CD8-positive, alpha-beta memory T cell (primary cell): ENCODE measurements at places on chromosomes 5 and 9.

- DNase-seq = no peak
Observed at GRCh38 chr5:35012796-35013195, 35.0 kb downstream of the AGXT2 start.

GRCh38 chr9:107577140-107577776, 87.7 kb upstream of the KLF4 start:
- DNase-seq = no peak

DNA sequence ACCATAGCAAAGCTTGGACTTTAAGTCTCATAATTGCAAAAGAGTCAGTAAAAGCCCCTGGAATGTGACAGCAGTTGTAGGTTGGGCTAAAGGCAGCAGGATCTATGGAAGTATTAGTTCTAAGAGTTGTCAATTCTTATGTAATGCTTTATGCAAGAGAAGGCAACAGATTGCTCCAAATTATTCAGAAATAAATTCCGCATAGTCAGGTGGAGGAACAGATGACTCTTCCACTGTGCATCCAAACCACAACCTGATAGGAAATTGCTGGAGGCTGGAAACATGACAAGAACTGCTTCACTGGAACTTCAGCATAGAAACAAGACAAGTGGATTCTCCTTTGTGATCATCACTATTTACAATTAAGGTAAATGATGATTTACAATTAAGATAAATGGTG, 101.0 kb downstream of the STARD4 start:
- no peak for DNase-seq

DNA sequence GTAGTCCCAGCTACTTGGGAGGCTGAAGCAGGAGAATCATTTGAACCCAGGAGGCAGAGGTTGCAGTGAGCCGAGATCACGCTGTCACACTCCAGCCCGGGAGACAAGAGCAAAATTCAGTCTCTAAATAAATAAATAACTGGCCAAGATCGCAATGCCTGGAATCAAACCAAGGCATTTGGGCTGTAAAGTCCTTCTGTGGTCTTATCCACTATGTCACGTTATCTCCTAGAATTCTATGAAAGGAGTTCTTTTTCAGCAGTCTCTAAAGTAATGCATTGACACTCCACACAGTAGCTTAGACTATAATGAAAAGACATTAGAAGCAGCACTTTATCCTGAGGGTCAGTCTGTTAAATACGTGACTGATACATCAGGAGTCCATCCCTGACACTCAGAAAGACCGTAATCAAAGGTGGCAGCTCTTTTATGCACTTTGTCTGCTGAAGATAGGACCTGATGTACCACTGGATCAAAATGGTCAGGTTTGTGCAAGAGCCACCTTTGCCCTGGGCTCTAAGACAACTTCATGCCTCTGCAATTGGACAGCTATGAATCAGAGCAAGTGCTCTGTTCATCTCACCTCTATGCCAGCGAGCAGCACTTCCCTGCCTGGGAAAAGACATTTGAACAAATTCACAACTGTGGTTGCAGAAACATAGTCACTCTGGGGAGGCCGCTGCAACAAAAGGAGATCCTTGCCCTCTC, 31.7 kb upstream of the GNA14 start:
- DNase-seq = no peak

- no peak for DNase-seq
Observed at GRCh38 chr5:155587458-155587857, 573.9 kb downstream of the KIF4B start.

DNA sequence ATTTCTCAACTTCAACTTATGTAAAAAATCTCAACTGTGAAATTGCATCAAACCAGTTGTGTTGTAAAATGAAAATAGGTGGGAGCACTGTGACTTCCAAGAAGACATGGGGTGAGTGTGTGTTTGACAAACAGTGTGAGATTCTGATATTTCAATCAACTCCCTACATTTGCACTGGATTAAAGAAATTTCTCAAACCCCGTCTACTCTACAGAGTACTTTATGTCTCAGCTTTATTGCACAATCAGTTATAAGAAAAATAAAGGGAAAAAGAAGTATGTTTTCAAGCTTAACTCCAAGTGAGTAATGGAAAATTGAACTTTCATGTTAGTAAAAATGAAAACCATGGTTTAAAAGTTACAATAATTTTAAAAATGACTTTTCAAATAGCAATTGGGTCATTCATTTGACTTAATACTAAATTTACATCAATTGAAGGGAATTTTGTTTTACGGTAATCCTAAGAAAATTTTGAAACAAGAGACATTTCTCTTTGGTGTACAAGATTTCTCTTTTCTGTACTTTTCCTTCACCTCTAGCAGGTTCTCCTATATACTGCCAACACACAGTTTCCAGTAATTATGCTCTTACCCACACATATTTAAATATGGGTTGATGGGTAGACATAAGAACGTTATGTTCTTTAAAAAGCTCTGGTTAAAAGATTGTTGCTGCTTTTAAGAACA, 80.3 kb downstream of the CDO1 start:
- DNase-seq = no peak

DNA sequence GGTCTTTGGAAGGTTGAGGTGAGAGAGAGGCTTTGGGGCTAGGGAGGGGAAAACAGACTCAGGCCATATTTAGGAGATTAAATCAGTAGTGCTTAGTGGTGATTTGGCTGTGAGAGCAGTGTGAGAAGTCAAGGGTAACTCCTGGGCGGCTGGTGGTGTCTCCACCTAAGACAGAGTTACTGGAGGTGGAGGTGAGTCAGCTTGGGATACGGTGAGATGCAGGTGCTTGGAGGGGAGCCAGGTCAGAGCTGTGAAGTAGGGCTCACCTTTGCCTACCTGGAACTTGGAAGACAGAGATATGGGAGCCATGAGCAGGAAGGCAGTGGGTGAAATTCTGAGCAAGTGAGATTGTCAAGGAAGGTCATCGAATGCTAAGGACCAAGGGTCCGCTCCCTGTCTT, 24.5 kb downstream of the RGS3 start:
- DNase-seq = no peak

DNA sequence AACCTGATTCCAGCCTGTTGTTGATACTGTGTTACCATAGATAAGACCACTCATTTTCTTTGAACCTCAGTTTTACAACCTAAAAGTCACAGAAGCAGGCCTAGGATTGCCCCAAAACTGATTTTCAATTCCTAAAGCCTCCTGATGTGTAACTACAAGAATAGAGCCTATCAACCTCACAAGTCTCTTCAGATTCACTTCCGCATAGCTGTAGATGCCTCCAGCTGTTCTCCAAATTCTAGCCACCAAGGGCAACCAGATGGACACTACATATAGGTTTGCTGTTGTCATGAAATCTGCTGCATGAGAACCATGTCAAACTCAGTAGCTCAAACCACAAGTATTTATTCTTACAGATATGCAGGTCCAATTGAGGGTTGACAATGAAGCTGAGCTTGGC, 143.5 kb downstream of the SPATA31D1 start:
- no peak for DNase-seq
